Activated naive CD4-positive, alpha-beta T cell (primary cell): ENCODE measurements at places on chromosomes 5 and 9.

DNA sequence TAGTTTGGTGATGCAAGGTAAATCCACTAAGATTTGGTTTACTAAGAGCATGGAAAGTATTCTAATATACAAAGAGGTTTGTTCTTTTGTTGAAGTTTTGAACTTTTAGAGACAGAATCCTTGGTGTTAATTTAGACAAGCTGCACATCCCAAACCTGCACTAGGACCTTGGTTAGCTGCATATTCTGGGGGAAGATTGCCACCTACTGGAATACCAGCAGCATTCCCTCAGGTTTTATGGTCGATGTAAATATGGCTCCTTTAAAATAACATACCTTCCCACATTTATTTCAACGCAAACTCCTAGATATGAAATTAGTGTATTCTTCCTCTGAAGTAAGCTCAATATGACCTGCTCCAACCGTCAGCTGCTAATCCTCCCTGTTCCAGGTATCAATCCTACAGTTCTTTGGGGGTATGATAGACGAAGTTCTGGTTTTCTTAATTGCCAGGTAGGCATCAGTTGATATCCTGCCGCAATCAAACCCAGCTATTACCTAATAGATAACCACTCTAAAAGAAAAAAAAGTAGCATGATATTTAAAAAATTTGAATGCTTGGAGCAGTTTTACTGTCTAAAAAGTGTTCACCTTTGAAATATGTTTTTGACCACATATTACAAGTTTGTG is 624.1 kb downstream of the ISL1 start:
- no peak for DNase-seq

DNA sequence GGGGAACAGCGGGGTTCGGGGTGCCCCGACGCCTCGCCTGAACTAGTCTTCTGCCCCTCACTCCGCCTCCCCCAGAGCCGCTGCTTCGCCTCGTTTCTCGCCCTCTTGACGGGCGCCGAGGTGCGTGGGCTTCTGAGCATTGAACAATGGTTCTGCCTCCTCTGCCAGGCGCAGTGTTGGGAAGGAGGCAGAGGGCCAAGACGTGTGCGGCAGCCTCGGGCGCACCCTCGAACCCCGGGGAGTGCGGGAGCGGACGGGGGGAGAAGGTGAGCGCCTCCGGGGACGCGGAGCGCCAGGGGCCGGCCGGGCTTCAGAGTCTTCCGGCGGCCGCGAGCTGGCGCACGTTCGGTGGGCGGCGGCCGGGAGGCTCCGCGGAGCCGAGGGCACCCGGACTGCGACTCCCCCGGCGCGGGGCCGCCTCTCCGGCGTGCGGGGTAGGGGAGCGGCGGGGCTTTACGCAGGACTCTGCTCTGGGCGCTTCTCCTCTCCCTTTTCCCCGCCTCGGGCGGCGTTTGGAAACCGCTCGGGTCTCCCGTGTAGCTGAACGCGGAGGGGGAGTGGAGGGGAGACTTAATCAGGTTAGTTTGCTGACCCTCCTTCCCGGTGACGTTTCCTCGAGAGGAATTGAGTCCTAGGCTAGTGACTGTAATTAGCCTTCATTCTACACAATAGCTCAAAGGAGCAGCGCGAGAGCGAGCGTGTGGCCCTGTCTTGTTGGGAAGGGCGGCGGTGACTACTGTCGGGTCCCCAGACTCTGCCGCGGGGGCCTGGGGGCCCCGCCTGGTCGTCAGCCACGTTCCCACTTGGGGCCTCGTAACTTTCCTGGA is 1.1 kb downstream of the VLDLR start:
- DNase-seq = no peak

DNA sequence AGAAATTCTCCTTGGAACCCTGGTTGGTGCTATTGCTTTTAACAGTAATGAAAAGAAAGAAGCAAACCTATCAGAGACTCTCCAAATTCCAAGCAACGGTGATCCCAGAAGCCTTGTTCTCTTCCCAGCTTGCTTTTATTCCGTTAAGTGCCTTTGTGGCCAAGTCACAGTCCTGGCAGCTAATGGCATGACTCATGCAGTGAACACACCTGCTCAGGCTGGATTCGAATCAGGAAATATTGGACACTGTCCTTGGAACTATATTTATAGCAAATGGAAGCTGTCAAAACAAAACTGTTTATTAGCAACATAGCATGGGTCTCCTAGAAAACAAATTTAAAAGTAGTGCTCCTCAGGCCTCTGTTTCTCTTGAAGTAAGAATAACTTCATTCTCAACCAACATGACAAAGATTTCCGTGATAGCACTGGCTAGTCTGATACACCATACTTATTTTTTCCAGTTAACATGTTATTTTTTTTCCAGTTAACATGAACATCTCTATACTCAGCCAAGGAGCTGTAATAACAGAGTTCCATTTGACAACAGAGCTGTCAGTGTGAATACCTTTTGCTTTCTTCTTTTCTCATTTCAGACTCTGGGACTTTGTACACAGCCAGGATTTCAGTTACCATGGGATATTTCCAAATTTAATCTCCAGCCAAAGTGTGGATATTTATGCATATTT is 502.4 kb downstream of the GADD45G start:
- no peak for DNase-seq

DNA sequence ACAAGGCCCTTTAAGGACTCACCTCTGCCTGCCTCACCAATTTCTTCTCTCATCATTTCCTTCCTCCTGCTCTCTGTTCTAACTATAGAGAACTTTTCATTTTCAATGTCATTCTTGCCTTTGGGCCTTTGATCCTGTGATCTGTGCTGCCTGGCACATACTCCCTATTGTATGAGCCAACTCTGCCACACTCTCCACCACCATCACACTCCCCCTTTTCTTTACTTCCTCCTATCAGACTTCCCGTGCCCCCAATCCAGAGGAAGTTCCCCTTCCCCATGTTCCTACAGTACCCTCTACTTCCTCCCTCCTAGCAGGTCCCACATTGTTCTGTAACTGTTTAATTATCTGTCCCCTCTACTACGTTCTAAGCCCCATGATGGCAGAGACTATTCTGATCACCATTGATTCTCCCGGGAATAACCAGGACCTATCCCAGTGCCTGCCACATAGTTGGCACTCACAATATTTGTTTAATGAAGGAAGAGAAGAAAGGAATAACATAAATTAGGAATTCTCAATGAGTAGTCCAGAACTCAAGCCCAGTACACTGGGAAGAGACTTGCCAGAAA is 27.5 kb downstream of the ADAM19 start:
- DNase-seq = no peak

- DNase-seq = no peak
Measured at GRCh38 chr5:87155106-87155505, 112.6 kb upstream of the RASA1 start.

- DNase-seq = no peak
Measured at GRCh38 chr9:89919171-89919681, 314.4 kb downstream of the GADD45G start.

GRCh38 chr5:54873691-54874090 is 111.7 kb downstream of the ESM1 start:
- no peak for DNase-seq

- no peak for DNase-seq
Measured at GRCh38 chr5:35694481-35694880, 76.8 kb downstream of the SPEF2 start.

DNA sequence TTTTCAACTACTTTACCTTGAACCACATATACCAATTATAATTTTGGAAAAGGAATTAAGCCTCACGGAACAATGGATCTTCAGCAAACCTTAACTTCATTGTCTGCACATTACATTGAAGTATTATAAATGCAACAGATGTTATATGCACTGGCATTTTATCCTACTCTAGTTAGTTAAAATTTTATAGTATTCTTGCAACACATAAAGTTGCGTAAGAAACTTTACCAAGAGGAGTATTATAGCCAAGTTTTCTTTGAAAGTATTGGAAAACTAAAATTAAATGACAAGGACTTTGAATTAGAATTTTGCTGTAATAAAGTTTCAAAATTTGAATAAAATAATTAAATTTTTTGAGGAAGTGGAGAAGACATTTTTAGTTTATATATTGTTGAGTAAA is 63.4 kb upstream of the SREK1 start:
- DNase-seq = no peak

- no peak for DNase-seq
Measured at GRCh38 chr5:14143546-14143840, 351 bp downstream of the TRIO start.

DNA sequence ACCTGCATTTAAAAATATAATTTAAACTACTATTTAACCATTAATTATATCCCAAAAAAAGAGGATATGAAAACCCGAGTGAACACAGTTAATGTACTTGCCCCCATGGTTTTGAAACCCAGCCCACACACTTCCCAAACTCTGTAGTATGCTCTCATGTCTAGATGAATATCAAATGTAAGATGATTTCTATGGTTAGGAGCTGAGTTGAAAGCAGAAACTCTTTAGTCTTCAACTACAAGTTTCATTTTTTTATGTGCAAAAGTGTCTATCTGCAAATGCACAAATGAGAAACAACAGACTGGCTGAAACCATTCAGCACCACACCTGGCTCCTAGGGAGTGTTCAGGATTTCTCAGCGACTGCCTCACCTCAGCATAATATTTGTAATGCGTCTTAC is 183.3 kb downstream of the SEMA5A start:
- no peak for DNase-seq
